PC-9 (cell line): ENCODE measurements at places on chromosomes 3 and 15. TPM values are rescaled to one million over a fixed set of nuclear protein-coding genes. Genes with fewer than 3 reads are reported as not detected.

Gene GOLGA8H
- total RNA-seq: not detected in 2 replicates

Gene GNAT1
- 0.48 TPM in 1 of 2 replicates, not detected in the other for total RNA-seq

Gene ARGFX
- not detected in 2 replicates for total RNA-seq

Gene CLDN18
- total RNA-seq: not detected in 2 replicates

Gene CLDN16
- 0.20 and 0.46 TPM in 2 replicates for total RNA-seq

Gene ISG20
- 2.5 and 5.2 TPM in 2 replicates for total RNA-seq

Gene MAP6D1
- total RNA-seq: 2.2 TPM in 2 replicates

Gene ANKRD63
- total RNA-seq: not detected in 2 replicates

Gene TMEM62
- 12.5 and 17.5 TPM in 2 replicates for total RNA-seq

Gene P2RY14
- total RNA-seq: not detected in 2 replicates

Gene CGNL1
- 0.31 and 0.50 TPM in 2 replicates for total RNA-seq

Gene GOLGA6B
- 0.22 TPM in 1 of 2 replicates, not detected in the other for total RNA-seq

Gene FBXW12
- not detected in 2 replicates for total RNA-seq

Gene SLC24A5
- total RNA-seq: not detected in 2 replicates

Gene MNS1
- total RNA-seq: 9.7 and 16.2 TPM in 2 replicates

Gene TERC
- total RNA-seq: 7.6 and 22.7 TPM in 2 replicates

Gene CHRNA7
- not detected in 2 replicates for total RNA-seq

Gene KCNMB2
- total RNA-seq: not detected in 2 replicates

Gene ECE2
- total RNA-seq: not detected in 2 replicates

Gene SERPINI2
- not detected in 2 replicates for total RNA-seq

Gene CLRN1
- not detected in 2 replicates for total RNA-seq

Gene AADACL2
- not detected in 2 replicates for total RNA-seq

Gene FBN1
- total RNA-seq: 1.3 TPM in 2 replicates

Gene GABRR3
- total RNA-seq: not detected in 2 replicates

Gene RASSF1
- total RNA-seq: 15.9 and 17.7 TPM in 2 replicates

Gene MESP1
- total RNA-seq: 8.5 and 17.8 TPM in 2 replicates

Gene SIN3A
- total RNA-seq: 87.0 and 91.8 TPM in 2 replicates

Gene MME
- total RNA-seq: 1.7 and 2.1 TPM in 2 replicates

Gene CCK
- 2.1 and 2.7 TPM in 2 replicates for total RNA-seq

Gene TRAT1
- not detected in 2 replicates for total RNA-seq

Gene AHSG
- not detected in 2 replicates for total RNA-seq

Gene EAF1
- 15.8 and 16.4 TPM in 2 replicates for total RNA-seq

Gene POPDC2
- 3.0 and 3.5 TPM in 2 replicates for total RNA-seq

Gene ZNF80
- total RNA-seq: not detected in 2 replicates

Gene MUSTN1
- total RNA-seq: 1.8 TPM in 1 of 2 replicates, not detected in the other

Gene MESP2
- total RNA-seq: 1.3 and 2.4 TPM in 2 replicates
